ENCODE measurements at places on chromosomes 16 and 17.

GRCh38 chr17:31559584-31560501, 168.4 kb downstream of the RAB11FIP4 start:
- no peak for DNase-seq

- DNase-seq, result no peak
These were observed 726 bp upstream of the C1QTNF1 start for GRCh38 chr17:79023180-79023705.

GRCh38 chr16:10228779-10229178, 46.6 kb upstream of the GRIN2A start:
- DNase-seq, result peak; percentile 39

- no peak for DNase-seq
These were observed 235.6 kb upstream of the GSE1 start for GRCh38 chr16:85377388-85378144.

DNA sequence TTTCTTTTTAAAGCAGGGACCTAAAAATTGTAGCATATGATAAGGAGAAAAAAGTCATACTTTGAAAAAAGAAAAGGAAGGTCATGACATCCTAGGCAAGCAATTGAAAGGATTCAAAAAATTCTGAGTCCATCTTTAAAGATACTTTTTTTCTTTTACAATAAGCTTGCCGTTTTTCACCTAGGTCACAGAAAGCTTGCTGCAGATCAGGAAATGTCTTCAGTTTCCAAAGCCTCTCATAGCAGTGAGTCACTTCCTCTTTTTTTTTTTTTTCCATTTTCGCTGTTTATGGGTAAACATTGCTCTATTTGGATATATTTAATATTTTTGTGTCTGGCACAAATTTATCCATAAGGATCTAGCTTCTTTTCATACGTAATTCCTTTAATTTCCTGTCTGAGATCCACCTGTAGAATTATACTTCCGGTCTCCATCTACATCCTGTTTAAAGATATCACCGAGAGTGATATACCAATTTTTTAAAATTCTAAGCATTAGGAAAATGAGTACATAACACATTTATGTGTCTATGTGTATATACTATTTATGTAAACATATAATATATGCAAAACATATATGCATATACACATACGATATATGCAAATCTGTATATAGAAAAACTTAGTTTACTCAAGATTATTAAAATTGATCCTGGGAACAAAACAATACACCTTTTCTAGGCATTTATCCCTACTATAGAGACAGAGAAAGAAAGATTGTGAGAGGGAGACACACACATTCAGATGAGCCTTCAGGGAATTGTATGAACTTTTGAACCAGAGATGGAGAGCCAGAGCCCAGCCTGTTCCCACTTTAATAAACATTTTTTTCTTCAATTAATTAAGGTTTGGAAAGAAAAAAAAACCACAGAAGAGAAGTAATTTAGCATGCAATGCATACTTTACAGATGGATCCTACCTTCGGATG, 134.4 kb downstream of the SKAP1 start:
- DNase-seq, result peak; percentile 35

- DNase-seq, result no peak
These were observed 190.4 kb downstream of the SALL1 start for GRCh38 chr16:50960517-50961202.

DNA sequence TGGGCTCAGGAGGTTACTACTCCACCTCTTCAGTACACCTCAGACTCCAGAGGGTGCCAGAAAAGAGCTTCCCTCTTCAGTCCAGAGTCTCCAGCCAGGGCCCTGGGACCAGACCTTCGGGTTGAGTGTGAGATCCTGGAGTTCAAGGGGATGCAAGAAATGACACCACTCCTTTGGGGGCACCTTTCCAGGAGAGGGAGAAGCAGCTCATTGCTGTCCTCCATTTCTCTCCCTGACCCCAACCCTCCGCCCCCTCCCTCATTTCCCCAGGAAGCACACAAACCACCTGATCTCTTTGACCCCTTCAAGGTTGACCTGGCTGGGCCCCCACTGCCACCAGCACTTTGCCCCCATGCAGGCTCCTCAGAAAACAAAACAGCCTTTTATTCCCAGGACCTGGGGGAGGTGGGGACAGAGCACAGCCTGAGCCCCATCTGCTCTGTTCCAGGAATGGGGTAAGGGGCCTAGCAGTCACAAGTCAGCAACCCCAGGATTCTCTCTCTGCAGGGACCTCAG, 21.4 kb downstream of the CDH5 start:
- no peak for DNase-seq

- no peak for DNase-seq
These were observed 13.0 kb downstream of the SPIRE2 start for GRCh38 chr16:89841275-89841674.

DNA sequence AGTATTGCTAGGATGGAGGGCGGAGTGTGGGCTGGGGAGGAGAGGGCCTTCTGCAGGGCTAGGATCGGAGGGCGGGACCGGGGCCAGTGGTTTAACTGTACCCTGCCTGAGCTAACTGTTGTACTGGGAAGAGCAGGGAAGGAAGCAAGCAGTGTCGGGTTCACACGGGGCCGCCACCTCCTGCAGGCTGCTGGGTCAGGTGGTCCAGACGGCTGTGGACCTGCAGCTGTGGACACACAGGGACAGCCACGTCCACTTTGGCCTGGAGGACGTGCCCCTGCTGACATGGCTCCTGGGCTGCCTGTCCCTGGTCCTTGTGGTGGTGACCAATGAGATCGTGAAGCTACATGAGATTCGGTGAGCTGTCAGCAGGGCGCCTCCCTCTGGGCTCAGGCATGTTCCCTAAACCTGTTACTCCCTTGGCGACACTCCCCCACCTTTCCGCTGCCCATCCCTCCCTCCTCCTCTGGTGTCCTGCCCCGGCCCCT, 16.6 kb downstream of the CASKIN2 start:
- DNase-seq, result no peak

GRCh38 chr16:87133966-87134627, 183.1 kb downstream of the C16orf95 start:
- DNase-seq, result no peak

DNA sequence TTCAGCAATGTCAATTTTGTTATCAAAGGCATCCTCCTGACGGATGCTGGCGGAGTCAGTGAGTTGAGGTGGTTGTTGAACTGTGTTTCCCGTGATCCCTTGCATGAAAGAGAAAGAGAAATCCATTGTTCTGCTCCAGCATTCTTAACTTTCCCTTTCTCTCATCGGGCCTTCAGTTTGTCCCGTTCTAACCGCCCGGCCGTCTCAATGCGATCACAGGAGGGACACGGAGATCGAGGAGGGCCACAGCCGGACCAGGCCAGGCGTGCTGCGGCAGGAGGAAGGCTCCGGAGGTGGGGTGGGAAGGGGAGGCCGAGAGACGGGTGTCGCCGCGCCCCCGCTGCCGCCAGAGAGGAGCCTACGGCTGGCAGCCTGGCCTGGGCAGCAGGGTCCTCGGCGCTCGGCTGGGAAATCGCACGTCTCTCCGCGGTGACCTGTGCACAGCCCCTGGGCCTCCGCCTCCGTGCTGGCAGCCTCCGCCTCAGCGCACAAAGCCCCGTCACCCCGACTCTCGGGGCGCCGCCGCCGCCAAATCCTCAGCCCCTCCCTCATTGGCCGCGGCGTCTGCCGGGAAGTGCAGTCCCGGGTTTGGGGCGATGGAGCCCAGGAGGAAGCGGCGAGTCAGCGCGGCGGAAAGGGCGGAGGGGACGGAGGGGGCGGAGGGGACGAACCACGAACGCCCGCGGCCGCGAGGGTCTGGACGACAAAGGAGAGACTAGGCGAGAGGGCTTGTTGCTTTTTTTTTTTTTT, 38.1 kb downstream of the SOST start:
- peak; percentile 88 for DNase-seq

- peak; percentile 57 for DNase-seq
These were observed 533 bp downstream of the RASD1 start for GRCh38 chr17:17495536-17496188.

- DNase-seq, result no peak
These were observed 69.2 kb upstream of the ALOX12 start for GRCh38 chr17:6926667-6927066.
